ENCODE measurements at places on chromosomes 3 and 15.

DNA sequence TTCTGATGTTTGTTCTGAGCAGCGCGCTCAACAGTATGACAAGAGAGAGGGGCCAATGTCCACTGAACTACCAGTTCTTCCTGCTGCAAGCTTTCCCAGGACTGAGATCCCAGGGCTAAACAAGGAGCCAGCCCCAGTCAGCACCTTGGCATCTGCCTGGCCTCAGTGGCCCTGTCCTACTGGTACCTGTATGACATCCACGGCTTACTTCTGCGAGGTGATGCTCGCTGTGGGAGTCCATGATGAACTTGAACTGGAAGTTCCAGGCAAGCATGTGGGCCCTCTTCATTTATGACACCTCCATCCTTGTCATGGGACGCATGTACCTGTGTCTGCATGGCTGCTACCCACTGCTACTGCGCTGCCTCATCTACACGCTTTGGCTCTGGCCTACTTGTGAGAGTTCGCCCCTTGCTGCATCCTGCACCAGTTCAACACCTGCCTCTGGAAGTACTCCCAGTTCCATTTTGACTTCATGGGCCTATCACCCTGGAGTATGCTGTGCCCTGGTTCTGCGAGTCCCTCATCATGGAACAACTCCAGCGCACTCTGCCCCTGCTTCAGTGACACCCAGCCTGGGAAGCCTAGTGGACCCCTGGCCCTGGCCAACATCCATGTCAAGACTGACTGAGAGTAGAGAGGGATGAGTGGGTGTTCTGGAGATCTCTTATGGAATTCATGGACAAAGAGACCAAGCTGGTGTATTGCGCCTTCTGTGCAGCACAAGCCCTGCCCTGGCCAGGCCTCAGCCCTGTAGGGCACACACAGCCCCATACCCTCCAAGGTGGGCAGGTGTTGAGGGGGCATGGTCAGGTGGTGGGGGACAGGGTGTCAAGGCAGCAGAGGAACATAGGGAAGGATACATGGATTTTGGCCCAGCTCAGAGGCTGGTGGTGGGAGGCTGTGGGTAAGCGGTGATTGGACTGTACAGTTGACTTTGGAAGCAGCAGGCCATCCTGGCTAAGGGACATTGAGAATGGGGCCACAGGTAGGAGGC is 246.8 kb downstream of the NLGN1 start:
- no peak for DNase-seq

DNA sequence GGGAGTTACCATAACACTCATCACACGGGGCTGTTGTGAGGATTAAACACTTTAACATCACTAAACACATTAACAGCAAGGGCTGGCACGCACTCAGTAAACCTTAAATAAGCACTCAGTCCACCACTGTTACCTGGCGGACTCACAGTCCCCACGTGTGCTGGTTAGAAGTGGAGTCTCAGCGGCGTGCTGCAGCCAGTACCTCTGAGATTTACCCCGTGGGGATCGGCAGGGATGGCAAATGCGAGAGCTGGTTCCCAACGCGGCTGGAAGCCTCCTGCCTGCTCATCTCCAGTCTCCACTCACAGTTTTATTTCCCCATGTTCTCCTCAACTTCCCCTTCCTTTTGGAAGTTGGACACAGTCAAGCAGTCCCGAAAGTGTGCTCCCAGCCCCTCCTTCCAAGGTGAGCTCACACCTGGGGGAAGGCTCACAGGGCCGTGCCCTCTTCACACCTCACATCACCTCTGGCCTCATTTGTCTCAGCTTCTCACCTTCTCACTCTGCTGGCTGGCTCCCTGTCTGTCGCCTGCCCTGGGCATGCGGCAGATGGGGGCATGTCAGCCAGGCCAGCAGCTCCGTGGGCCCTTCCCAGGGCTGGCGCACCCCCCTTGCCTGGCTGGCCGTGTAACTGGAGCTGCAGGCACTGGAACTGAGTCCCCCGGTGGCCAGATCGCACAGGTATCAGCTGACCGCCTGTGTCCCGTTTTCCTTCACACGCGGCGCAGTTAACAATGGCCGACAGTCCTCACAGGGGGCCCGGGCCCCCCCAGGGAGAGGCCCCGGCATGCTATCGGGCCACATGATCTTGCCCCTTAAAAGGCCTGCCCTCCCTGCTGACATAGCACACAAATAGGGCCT is 87.1 kb downstream of the WNT7A start:
- DNase-seq, result no peak

GRCh38 chr3:183122257-183122932 is 23.1 kb upstream of the MCCC1 start:
- peak; percentile 34 for DNase-seq

DNA sequence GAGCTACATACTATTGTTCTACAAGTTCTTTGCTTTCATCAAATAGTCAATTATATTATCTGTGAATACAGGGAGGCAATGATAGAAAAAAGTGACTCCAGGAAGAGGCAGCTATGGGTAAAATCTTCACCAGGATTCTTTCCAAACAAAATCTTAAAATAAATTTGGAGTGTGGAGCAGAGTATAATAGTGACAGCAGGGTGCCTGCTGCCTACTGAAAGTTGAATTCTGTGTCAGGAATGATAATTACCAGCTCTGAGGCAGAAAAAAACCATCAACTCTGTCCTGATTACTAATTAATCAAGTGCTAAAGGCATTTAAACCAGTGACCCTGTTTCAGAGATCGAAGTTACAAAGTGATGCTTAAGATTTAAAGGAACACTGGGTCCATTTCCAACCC is 148.0 kb downstream of the DIPK2A start:
- DNase-seq, result no peak

DNA sequence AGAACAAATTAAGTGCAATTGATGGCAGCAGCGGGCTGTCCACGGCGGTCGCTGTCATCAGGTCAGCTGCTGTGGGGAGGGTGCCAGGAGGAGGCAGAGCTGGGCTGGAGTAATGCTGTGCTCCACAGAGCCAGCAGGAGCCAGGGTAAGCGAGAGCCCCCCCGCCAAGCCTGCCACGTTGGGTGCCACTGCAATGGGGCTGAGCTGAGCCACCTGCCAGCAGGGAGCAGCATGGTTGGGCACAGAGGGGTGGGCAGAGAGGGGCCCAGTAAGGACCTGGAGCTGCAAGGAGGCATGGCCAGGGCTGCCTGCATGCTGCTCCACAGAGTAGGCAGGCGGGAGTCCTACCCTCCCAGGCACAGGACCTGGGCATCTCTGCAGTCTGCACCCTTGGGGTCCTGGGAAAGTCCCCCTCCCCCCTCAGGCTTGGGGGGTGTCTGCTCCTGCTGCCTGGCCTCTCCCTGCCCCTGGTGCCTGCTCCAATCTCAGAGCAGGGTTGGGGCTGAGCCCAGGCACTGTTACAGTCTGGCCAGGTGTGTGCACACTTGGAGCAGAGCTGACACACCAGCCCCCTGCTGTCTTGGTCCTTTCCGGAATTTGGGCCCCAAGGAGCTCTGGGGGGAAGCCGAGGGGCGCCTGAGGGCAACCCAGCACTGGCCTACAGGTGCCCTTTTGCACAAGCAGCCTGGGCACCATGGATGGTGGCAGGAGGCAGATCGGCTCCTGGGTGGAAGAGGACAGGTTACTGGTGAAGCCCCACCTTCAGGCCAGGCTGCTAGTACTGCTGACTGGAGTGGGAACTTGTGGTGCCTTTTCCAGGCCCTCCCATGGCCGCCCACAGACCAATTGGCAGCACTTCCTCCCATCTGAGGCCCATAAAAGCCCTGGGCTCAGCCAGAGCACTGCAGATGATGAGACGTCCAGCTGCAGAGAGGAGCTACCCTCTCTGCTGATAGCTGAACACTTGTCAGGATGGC is 8.5 kb upstream of the PIAS1 start:
- peak; percentile 49 for DNase-seq

DNA sequence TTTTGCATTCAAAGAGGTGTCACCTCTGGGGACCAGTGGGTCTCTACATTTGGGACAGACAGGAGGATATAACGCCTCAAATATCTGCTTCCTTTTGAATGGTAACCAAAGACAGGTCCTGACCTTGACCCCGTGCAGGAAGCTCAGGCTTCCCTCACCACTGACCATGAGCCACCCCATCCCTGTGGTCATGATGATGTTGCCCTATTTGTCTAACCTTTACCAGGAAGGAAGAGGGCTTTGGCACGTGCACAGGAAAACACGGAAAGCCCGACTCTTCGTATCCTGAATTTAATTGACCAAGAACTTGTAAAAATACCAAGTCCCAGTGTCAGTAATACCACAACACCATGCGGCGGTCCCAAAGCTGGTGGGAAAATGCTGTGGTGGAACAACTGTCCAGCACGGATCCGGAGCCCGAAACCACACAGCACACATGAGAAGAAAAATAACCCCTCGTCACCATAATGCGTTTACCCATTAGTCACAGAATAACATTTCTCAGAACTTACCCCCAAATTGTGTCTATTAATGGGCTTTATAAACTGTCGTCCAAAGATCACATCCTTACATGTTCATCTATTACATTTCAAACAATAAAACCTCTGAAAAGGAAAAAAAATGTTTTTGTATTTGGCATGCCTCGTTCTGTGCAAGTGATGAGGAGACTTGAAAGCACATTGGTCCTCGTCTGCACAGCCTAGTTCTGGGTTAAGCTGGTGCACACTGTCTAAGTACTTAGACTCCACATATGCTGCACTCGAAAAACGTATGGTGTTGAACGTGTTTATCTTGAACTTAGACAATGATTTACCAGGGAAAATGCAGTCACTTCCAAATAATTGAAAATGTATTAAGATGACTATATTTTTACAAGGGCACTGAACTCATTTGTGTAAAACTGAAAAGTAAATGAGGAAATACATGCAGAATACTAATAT is 118.9 kb upstream of the IGF1R start:
- no peak for DNase-seq

- DNase-seq, result peak; percentile 21
These were observed 5.7 kb upstream of the APEH start for GRCh38 chr3:49668414-49668797.

Measured in A549 (cell line).